ENCODE measurements at places on chromosomes 11 and 22. TPM values are rescaled to one million over a fixed set of nuclear protein-coding genes. Genes with fewer than 3 reads are reported as not detected.
A peak's percentile ranks its signal among the peaks of the same experiment; 100 is the strongest.

Gene HEPN1
- not detected for total RNA-seq

- no peak for DNase-seq
These were observed 10.0 kb downstream of the MAPK8IP2 start for GRCh38 chr22:50610581-50610980.

GRCh38 chr11:6354651-6355485, 34.6 kb upstream of the CAVIN3 start:
- DNase-seq = no peak

Gene MOGAT2
- total RNA-seq = not detected

Gene PLAAT3
- total RNA-seq = 9.4 TPM

DNA sequence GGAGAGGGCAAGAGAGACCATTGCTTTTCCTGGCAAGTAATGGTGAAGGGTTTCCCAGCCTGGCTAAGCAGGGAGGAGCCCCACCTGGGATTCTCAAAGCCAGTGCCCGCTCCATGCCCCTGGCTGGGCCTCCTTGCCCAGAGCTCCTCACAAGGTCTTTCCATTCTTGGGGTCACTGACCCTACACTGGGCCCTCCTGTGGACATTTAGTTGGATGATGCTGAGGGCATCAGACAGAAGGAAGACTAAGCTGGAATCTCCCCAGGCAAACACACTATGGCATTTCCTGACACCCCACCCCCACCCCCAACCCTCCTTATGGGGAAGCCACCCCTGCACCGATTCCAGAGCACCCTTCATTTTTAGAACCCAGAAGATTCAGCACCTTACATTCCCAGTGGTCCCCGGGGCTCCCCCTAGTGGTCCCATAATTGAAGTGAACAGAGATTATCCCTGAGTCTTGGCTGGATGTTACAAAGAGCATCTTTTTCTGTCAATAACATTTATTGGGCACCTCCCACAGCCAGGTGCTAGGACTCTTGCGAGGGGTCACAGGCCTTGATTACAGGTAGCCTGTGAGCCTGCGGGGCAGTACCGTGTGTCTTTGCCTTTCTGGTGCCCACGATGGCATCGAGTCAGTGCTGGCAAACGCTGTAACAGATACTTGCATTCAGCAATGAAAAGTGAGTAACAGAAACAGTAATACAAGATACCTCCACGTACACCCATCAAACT, 548.5 kb downstream of the BUD13 start:
- peak; percentile 49 for DNase-seq

Gene APOA5
- total RNA-seq = not detected

Gene MS4A6E
- not detected for total RNA-seq

Gene SESN3
- total RNA-seq = 26.9 TPM

Gene USP2
- 1.3 TPM for total RNA-seq

DNA sequence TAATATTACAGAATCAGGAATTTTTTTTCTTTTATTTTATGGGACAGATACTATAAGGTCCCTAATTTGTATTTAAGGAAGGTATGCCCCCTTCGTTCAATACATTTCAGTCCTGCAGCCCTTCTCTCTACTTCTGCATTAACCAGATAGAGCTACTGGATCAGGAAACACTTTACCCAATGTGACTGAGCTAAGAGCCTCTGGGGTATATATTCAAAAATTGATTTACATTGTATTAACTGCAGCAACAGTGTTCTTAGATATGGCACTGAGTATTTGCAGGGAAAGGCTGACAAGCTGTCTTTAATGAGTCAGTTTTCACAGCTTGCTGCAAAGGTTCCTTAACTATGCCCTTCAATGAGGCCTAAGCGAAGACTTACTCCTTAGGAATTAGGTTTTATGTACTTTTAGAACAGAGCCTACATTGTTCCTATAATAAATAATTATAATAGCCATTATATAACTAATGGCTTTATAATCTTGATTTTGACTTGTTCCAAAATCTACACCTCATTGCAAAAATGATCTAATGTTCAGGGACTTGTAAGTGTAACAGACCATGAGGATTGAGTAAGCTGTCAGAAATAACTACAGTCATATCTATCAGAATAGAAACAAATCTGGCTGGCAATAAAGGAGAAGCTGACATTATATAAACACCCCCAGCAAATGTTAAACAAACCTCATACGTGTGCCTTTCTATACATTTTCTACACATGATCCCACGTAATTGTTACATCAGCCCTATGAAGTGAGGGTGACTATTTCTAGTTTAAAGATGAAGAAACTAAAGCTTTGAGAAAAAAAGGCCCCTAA, 55.0 kb downstream of the DDI1 start:
- no peak for DNase-seq

Gene MUC2
- total RNA-seq = not detected
